Esophagus squamous epithelium (tissue), 5 donors: ENCODE measurements at places on chromosomes 7 and 10.

GRCh38 chr10:6019796-6020195, 42.4 kb downstream of the IL2RA start:
- DNase-seq = no peak
- H3K4me3 ChIP-seq = no peak overlapping the region
- no peaks in the 10 kb centered on the region for H3K27me3 ChIP-seq
- H3K4me1 ChIP-seq = peaks cover 41% of the 10 kb centered on the region
- H3K36me3 ChIP-seq = no peaks in the 10 kb centered on the region
- H3K27ac ChIP-seq = no peak overlapping the region

DNA sequence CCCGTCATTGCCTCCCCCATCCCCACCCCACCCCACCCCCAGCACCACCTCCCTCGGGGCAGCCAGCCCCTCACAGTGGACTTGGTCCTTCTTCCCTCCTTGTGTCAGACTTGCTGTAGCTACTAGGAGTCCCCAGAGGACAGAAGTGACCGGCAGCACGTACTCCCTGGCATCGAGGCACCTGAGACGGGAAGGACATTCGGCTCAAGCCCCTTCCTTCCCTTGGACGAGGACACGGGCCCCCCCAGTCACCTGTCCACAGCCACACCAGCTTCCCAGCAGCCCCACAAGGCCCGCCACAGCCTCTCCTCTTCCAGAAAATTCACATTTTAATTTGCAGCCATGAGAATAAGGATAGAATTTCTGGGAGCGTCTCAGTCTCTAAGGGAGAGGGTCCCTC, 267.8 kb upstream of the SHH start:
- no peak overlapping the region for H3K27ac ChIP-seq
- no peak overlapping the region for H3K4me3 ChIP-seq
- H3K27me3 ChIP-seq = peaks cover 3% of the 10 kb centered on the region

GRCh38 chr7:91089382-91089963, 174.8 kb upstream of the FZD1 start:
- H3K27ac ChIP-seq = no peak overlapping the region
- H3K27me3 ChIP-seq = no peaks in the 10 kb centered on the region

DNA sequence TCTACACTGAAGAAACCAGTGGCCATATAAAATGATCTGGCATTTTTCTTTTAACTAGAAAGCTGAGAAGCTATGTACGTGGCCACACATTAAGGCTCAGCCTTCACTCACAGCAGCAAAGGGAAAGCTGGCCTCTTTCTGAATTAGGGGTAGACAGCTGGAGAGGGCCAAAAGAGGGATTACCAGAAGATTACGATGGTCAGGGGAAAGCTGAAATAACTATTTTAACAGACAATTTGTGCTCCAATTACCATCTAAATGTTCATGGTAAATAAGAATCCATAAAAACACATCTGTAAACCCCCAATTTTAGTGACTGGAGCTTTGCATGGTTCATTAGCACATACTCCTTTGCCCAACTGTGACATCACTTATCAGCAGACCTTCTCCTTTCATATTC, 314.3 kb downstream of the HPSE2 start:
- H3K4me1 ChIP-seq = no peaks in the 10 kb centered on the region
- no peak overlapping the region for H3K4me3 ChIP-seq
- H3K27me3 ChIP-seq = no peaks in the 10 kb centered on the region
- H3K36me3 ChIP-seq = no peaks in the 10 kb centered on the region

GRCh38 chr7:101739775-101740398, 77.5 kb upstream of the CUX1 start:
- H3K4me3 ChIP-seq = no peak overlapping the region
- no peak for DNase-seq

DNA sequence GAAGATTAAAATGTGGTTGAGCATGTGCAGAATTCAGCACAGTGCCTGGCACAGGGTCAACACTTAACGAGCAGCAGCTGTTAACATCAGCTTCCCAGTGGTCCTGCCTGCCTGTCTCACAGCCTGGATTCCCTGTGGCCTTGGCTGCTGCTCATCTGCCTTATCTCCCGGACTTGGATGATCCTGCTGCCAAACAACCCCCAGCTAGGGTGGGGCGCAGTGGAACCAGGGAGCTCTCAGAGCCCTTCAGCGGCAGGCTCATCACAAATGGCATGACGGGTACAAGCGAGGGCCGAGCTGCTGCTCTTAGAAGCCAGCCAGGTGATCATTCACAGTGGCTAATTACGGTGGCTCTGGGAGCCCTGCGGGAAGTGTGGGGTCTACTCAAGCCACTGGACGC, 13.0 kb upstream of the SMARCD3 start:
- H3K27ac ChIP-seq = no peak overlapping the region
- H3K27me3 ChIP-seq = no peaks in the 10 kb centered on the region
- no peak for DNase-seq
- no peaks in the 10 kb centered on the region for H3K36me3 ChIP-seq
- no peak overlapping the region for H3K4me3 ChIP-seq
